HT1080 (cell line): ENCODE measurements at places on chromosomes 2 and 18. TPM values are rescaled to one million over a fixed set of nuclear protein-coding genes. Genes with fewer than 3 reads are reported as not detected.

- DNase-seq: no peak
These were observed 40.9 kb upstream of the ASPRV1 start for GRCh38 chr2:70002241-70002899.

GRCh38 chr18:56747032-56747658, 96.0 kb downstream of the WDR7 start:
- no peak for DNase-seq

The GLI2 gene
- 4.1 and 7.9 TPM in 2 replicates for total RNA-seq

DNA sequence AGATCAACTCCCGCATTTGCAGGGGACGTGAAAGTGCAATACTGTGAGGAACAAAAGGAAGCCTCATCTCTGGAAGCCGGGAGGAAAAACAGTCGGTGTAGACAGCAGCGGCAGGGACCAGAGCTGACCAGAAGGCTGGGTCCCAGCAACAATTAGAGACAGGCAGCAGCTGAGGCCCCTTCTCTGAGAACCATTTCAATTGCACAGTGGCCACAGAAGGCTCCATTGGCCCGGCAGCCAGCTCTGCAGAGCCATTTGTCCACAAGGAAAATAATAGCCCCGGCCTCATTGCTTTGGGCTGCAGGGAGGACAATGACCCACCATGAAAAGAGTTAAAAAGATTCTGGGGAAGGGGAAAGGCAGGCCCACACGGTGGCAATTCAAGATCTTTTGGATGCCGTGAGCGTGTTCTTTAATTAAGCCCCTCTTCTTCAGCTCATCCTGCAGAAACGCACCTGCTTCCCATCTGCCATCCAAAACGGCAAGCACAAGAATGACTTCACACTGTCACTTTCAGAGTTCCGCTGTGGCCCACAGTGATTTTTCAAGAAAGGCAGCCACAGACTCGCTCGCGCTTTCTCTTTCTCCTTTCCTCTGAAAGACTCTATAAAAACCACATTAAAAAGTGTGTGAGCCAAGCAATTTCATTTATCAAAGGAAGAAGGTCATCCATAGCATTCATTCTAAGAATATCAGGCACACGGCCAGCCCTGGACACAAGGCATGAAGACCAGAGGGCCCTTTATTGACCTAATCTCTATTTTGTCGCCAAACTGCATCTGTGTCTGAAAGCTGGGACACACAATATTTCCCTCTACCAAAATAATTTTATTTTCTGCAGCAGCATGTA, 293.6 kb downstream of the SOX11 start:
- DNase-seq: no peak

The REG1B gene
- total RNA-seq: not detected in 2 replicates
